ENCODE measurements at places on chromosomes 7 and 10.

GRCh38 chr7:69204943-69205342 lies 393.3 kb upstream of the AUTS2 start:
- no peak for DNase-seq

DNA sequence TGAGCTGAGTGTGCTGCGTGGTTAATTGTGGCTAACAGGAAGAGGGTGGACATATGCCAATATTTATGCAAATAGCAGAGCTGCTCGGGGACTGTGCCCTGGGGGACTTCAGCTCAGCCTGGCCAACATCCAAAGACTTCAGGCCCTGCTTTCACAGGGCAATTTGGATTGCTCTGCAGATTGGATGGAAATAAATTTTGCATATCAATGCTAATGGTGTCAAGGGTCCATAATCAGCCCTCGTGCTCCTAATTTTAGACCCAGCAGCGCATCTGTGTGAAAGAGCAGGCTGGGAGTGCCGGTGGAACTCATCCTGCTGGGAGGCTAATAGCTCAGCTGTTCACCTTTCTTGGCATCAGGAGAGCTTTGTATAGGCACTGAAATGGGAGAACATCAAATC lies 270.1 kb downstream of the TCERG1L start:
- no peak for DNase-seq

- DNase-seq: peak; percentile 70
Measured at GRCh38 chr10:3045471-3046209, 21.7 kb upstream of the PFKP start.

- peak; percentile 33 for DNase-seq
Measured at GRCh38 chr10:34139559-34139958, 675.5 kb downstream of the PARD3 start.

DNA sequence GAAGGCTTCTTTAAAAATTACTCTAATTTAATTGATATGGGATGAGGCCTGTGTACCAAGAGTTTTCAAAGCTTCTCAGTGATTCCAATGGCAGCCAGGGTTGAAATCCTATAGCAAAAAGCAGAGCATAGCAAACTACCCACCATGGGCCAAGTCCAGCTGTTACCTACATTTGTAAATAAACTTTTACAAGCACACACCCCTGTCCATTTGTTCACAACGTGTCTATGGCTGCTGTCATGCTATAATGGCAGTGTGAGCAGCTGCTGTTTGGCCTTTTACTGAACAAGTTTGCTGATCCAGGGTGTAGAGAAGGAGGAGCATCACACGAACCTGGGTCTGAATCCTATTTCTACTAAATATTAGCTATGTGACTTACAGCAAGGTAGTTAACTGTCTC lies 50.0 kb downstream of the NPY start:
- no peak for DNase-seq

DNA sequence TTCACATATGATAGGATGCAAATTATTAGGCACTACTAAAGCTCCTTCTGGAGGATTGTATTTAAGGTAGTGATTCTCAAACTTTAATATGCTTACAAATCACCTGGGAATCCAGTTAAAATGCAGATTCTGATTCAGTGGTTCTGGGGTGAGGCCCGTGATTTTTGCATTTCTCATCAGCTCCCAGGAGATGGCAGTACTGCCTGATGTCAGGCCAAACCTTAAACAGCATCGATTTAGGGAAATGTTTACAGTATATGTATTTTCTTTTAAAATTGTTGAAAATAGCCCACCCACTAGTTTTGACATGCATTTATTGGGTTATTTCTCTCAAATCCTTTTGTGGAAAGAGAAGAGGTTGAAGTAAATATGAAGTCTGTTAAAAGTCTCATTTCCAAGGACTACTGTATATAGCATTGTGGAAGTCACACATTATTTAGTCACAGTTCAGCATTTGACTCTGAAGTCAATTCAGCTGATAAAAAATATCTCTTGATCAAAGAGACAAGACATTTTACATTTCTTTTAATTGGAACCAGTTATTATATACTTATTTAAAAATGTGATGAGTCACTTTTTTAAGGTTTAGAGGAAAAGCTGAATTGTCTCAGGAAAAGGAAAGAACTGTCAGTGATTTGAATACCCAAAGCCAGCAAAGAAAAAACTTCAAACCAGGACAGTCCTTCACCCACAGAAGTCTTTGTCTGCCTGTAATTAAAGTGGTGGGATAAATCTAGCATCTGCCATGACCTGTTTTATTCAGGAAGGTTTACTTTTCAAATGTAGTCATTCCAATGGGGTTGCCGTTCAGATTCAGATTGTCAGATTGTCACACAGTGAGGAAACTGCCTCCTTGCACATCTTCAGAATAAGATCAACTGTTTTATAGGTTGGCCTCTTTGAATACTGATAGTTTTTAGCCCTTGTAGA lies 21.1 kb upstream of the HBP1 start:
- DNase-seq: peak; percentile 27

DNA sequence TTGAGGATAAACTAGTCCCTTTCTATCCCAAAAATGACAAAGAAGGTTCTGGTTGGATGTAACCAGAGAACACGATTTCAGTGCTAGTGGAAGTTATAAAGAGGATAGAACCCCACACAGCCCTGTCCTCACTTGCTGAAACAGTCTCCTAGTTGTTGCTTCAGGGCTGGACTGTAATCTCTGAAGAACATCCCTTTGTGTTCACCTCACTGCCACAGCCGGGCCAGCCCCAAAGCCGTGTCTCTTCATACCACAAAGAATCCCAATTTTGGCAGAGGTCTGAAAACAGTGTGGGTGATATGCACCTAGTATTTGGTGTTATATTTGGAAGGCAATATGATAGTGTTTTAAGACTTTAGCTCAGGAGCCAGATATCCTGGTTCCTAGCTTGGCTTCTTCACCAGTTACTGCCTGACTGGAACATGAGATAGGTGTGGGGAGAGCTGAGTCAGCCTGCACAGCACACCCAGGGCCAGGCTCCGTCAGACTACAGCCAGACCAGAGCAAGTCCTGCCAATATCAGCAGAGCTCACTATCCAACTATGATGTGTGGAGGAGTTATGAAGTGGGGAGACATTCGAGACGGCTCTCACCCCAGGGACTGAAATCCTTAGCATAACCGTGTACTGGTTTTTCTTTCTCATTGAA lies 21.2 kb downstream of the CYP3A4 start:
- no peak for DNase-seq

- DNase-seq: no peak
Measured at GRCh38 chr7:156169474-156170370, 357.5 kb upstream of the SHH start.

GRCh38 chr10:55742487-55742886 lies 618.6 kb downstream of the ZWINT start:
- DNase-seq: no peak

- no peak for DNase-seq
Measured at GRCh38 chr10:79475877-79476276, 30.5 kb upstream of the ZCCHC24 start.

GRCh38 chr10:113782367-113782766 lies 30.9 kb downstream of the PLEKHS1 start:
- DNase-seq: no peak

- DNase-seq: no peak
Measured at GRCh38 chr10:17516376-17516775, 62.0 kb upstream of the ST8SIA6 start.

- peak; percentile 90 for DNase-seq
Measured at GRCh38 chr10:72334196-72334824, 20.4 kb downstream of the DNAJB12 start.

- no peak for DNase-seq
Measured at GRCh38 chr10:88097536-88097935, 234.1 kb downstream of the PTEN start.

GRCh38 chr7:42128703-42129102 lies 108.3 kb downstream of the GLI3 start:
- no peak for DNase-seq

- no peak for DNase-seq
Measured at GRCh38 chr10:118045837-118046394, 825 bp downstream of the RAB11FIP2 start.

DNA sequence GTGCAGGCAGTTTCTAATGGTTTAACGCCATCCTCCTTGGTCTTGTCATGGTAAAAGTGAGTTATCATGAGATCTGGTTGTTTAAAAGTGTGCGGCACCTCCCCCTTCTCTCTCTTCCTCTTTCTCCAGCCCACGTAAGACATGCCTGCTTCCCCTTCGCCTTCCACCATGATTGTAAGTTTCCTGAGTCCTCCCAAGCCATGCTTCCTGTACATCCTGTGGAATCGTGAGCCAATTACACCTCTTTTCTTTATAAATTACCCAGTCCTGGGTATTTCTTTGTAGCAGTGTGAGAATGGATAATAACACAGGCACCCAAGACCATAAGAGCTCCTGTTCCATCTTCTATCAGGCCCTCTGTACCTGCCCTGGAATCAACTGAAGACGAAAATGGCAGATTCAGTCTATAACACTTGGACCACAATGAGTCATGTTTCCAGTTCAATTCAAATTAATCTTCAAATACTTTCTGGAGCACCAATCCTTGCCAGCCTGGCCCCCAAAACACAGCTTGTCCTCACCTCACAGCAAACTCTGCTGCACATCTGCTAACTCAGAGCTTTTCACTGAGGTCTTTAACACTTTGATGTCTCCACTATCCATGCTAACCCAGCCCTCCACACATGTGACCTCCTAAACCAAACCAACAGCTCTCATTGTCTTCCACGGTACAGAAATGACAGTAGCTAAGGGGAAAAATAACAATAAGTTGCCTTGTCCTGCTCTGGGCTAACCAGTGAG lies 73.2 kb downstream of the SFMBT2 start:
- DNase-seq: no peak

GRCh38 chr7:78125884-78126283 lies 327.3 kb downstream of the PHTF2 start:
- no peak for DNase-seq

GRCh38 chr10:6399231-6399741 lies 180.8 kb downstream of the PRKCQ start:
- DNase-seq: no peak

GRCh38 chr7:712381-713138 lies 13.9 kb upstream of the DNAAF5 start:
- peak; percentile 50 for DNase-seq

GRCh38 chr10:5897504-5897903 lies 7.5 kb downstream of the FBH1 start:
- no peak for DNase-seq

GRCh38 chr10:24771943-24772694 lies 48.4 kb upstream of the ARHGAP21 start:
- DNase-seq: no peak

- no peak for DNase-seq
Measured at GRCh38 chr10:126062131-126063032, 166.0 kb downstream of the FANK1 start.

GRCh38 chr10:11224321-11224720 lies 206.6 kb downstream of the CELF2 start:
- DNase-seq: no peak

- no peak for DNase-seq
Measured at GRCh38 chr7:44140341-44140740, 791 bp downstream of the MYL7 start.

DNA sequence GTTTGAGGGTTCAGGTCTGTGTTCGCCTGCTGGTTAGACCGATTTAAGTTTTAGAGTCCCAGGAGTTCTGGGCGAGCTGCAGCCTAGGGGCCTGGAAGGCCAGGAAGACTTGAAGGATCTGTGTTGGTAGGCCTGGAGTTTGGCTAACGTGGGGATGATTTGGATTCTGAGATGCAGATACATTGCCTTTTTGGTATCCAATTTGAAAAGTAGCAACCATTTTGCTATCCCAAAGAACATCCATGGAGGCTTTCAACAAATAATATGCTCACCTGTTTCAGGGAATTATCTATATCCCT lies 433 bp upstream of the TRIM4 start:
- no peak for DNase-seq

DNA sequence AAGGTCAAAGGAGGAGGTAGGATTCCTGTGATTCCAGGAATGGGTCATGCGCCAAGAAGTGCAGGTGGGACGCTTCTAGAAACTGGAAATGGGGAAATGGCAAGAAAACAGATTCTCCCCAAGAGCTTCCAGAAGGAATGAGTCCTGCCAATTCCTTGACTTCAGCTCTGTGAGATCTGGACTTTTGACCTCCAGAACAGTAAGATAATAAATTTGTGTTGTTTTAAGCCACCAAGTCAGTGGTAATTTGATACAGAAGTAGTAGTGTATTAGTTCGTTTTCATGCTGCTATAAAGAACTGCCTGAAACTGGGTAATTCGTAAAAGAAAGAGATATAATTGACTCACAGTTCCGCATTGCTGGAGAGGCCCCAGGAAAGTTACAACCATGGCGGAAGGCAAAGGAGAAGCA lies 178.6 kb upstream of the GALNT17 start:
- DNase-seq: no peak

- no peak for DNase-seq
Measured at GRCh38 chr7:593324-594115, 73.9 kb upstream of the PDGFA start.

- DNase-seq: no peak
Measured at GRCh38 chr10:34275626-34276130, 539.4 kb downstream of the PARD3 start.

DNA sequence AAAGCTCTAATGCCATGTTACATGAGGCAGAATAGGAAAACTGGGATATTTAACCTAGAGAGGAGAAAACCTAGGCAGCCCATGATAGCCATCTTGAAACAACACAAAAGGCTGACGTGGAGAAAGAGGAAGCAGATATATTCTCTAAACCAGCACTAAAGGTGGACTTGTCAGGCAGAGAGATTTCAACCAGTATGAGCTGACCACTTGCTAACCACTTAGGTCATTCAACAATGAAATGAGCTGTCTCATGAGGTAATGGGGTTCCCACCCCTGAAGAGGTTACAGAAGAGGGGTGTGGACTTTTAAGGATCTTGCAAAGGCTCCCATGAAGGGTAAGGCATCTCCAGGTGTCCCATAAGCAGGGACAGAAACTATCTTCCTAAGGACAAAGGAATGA lies 26.8 kb upstream of the EGR2 start:
- no peak for DNase-seq

DNA sequence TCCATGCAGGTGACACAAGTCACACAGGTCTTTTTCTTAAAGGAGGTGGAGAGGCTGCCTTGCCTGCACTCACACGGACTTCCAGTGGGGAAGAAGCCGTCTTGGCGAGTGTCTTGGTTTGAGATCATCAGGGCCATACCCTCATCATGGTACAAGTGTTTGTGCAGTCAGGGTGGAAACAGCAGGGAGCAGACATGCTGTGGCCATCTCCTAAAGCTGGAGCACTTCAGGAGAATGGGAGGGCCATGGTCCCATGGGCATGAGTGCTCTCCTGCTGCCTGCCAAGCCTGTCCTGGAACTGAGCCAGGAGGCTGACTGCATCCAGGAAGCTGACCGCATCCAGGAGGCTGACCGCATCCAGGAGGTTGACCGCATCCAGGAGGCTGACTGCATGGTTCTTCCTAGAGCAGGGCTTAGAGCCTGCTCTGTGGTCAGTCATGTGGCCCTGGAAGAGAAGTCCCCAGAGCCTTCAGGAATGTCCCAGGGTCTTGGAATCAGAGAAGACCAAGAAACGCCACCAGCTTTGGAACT lies 98.4 kb downstream of the ADARB2 start:
- DNase-seq: no peak

DNA sequence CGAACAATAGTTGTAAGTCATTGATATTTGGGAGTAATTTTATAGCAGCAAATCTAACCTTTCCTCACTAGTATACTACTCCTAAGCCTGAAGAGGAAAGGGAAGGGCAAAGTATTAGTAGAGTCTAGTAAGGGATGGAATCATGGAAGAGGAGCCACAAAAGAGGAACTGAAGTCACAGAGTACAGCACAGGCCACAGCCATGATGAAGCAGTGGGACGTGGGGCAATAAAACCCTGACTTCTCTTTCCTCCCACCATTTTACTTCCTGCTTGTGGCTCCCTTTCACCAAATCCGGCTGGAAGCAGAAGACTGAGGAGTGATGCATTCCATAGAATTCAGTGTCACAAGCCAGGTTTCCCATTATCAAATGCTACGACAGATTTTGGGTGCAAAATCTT lies 58.7 kb downstream of the CABCOCO1 start:
- no peak for DNase-seq

Data from retina (tissue), 1 donor.